ENCODE measurements at places on chromosomes 12 and 14. TPM values are rescaled to one million over a fixed set of nuclear protein-coding genes. Genes with fewer than 3 reads are reported as not detected.
A peak's percentile ranks its signal among the peaks of the same experiment; 100 is the strongest.

- H3K4me3 ChIP-seq: no peak overlapping the region
- H3K27me3 ChIP-seq: no peaks in the 10 kb centered on the region
- peaks cover 2% of the 10 kb centered on the region for H3K36me3 ChIP-seq
- peaks cover 3% of the 10 kb centered on the region for H3K4me1 ChIP-seq
- H3K27ac ChIP-seq: no peak overlapping the region
These were observed 15.1 kb downstream of the AVIL start for GRCh38 chr12:57803319-57803893.

DNA sequence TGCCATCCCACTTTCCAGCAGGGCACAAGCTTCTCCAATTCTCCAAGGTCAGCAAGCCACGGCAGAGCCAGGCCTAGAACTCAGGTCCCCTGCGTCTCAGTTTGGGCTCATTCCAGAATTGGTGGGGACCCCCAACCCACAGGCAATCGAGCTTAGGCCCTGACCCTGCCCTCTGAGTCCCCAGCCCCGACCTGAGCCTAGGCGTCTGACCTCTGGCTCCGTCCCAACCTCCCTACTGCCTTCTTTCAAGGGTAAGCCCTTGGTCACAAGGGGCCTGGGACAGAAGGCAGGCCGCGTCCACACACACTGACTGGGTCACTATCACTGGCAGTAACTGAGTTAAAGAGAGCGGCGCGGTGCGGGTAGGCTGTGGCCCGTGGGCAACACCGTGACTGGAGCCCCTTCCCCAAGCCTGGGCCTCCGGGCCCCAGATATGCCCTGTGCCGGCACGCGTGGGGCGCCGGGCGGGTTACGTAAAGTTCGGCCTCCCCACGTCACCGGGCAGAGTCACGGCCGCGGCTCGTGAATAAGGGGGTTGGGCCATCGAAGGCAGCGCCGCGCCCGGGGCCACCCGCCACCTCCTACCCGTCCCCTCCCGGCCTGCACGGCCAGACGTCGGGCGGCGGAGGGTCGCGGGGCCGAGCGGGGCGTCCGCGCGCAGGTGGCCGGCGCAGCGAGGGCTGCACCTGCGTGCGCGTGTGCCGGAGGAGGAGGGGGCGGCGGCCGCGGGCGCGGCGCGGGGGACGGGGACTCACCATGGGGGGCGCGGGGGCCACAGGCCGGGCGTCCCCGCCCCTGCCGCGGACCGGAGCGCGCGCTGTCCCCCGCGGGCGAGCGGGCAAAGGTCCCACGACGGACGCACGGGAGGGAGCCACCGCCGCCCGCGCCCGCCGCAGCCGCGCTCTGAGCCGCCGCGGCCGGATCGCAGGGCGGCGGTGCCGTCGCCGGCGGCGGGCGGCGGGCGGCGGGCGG, 516 bp downstream of the ANKRD9 start:
- H3K27ac ChIP-seq: no peak overlapping the region
- DNase-seq: peak; percentile 29
- peaks cover 5% of the 10 kb centered on the region for H3K36me3 ChIP-seq
- peak overlapping the region; percentile 74 for H3K4me3 ChIP-seq

KLRG1 gene
- 2.2 TPM for total RNA-seq

DNA sequence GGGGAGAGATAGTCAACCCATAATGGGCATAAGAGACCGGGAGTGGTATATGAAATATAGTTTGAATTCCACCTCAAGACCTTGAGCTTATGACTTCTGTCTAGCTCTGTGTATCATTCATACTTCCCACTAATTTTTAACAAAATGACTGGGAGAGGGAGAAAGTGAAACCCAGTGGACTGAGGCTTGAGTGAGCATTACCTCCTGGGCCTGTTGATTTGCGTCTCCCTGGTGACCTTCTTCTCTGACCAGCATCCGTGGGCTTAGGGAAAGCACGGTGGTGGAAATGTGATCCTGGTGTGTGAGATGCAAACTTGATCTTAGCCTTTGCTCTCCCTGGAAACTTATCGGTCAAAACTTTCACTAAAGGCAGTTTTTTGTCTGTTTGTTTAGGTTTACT, 207.9 kb upstream of the BCL2L14 start:
- no peaks in the 10 kb centered on the region for H3K4me1 ChIP-seq
- no peak overlapping the region for H3K4me3 ChIP-seq
- DNase-seq: no peak
- H3K27ac ChIP-seq: no peak overlapping the region
- peaks cover 73% of the 10 kb centered on the region for H3K36me3 ChIP-seq
- H3K27me3 ChIP-seq: no peaks in the 10 kb centered on the region

DNA sequence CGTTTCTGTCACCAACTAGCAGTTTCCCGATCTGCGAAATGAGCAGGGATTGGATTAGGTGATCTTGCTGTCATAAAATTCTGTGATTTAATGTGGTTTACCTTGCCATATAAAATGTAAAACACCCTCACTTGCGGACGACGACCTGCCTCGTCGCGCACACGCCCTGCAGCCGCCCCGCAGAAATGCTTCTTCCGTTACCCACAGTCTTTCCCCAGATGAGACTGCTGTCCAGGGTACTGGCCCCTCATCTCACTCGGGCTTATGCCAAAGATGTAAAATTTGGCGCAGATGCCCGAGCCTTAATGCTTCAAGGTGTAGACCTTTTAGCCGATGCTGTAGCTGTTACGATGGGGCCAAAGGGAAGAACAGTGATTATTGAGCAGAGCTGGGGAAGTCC, 17.7 kb upstream of the FOXJ2 start:
- H3K4me1 ChIP-seq: peaks cover 4% of the 10 kb centered on the region
- no peak overlapping the region for H3K4me3 ChIP-seq
- H3K27ac ChIP-seq: no peak overlapping the region
- peaks cover 20% of the 10 kb centered on the region for H3K27me3 ChIP-seq
- no peak for DNase-seq
- no peaks in the 10 kb centered on the region for H3K36me3 ChIP-seq
